ENCODE measurements at places on chromosomes 3 and 15.

DNA sequence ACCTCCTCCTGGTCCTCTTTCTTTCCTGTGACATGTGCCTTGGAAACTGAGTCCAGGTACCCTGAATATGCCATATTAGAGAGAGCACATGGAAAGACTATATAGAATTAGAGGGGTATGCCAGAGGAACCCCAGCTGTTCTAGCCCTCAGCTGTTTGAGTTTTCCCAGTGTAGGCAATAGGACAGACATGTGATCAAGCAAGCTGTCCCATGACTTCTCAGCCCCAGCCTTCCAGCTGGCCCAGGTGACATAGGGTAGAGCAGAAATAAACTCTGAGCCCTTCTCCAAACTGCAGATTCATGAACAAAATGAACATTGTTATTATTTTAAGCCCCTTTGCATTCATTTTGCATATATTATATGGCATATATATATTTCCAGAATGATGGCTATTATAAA lies 118.7 kb downstream of the PPM1L start:
- H3K4me1 ChIP-seq, result peaks cover 8% of the 10 kb centered on the region
- H3K4me3 ChIP-seq, result no peak overlapping the region
- H3K36me3 ChIP-seq, result no peaks in the 10 kb centered on the region
- H3K27me3 ChIP-seq, result no peaks in the 10 kb centered on the region
- H3K27ac ChIP-seq, result no peak overlapping the region

- no peak overlapping the region for H3K4me3 ChIP-seq
- H3K27me3 ChIP-seq, result no peaks in the 10 kb centered on the region
- no peaks in the 10 kb centered on the region for H3K36me3 ChIP-seq
Observed at GRCh38 chr3:110384601-110385000, 687.0 kb upstream of the NECTIN3 start.

- H3K27me3 ChIP-seq, result no peaks in the 10 kb centered on the region
- no peak for DNase-seq
- H3K36me3 ChIP-seq, result no peaks in the 10 kb centered on the region
- no peak overlapping the region for H3K4me3 ChIP-seq
Observed at GRCh38 chr3:105953831-105954230, 85.0 kb upstream of the CBLB start.

- H3K27me3 ChIP-seq, result no peaks in the 10 kb centered on the region
- DNase-seq, result no peak
- no peaks in the 10 kb centered on the region for H3K4me1 ChIP-seq
- H3K36me3 ChIP-seq, result no peaks in the 10 kb centered on the region
- H3K27ac ChIP-seq, result no peak overlapping the region
Observed at GRCh38 chr3:100634493-100635272, 25.3 kb downstream of the ADGRG7 start.

- H3K27me3 ChIP-seq, result peaks cover 5% of the 10 kb centered on the region
- peaks cover 23% of the 10 kb centered on the region for H3K4me1 ChIP-seq
- H3K4me3 ChIP-seq, result no peak overlapping the region
- no peak for DNase-seq
- no peaks in the 10 kb centered on the region for H3K36me3 ChIP-seq
- H3K27ac ChIP-seq, result no peak overlapping the region
Observed at GRCh38 chr15:60576515-60576914, 97.6 kb upstream of the ICE2 start.

Measured in type B pancreatic cell (in vitro differentiated cells).